ENCODE measurements at places on chromosomes 6 and 20.

GRCh38 chr6:157825243-157825904 lies 2.3 kb downstream of the SNX9 start:
- no peak for DNase-seq

GRCh38 chr6:87929843-87930288 lies 117.8 kb upstream of the SPACA1 start:
- peak; percentile 49 for DNase-seq

DNA sequence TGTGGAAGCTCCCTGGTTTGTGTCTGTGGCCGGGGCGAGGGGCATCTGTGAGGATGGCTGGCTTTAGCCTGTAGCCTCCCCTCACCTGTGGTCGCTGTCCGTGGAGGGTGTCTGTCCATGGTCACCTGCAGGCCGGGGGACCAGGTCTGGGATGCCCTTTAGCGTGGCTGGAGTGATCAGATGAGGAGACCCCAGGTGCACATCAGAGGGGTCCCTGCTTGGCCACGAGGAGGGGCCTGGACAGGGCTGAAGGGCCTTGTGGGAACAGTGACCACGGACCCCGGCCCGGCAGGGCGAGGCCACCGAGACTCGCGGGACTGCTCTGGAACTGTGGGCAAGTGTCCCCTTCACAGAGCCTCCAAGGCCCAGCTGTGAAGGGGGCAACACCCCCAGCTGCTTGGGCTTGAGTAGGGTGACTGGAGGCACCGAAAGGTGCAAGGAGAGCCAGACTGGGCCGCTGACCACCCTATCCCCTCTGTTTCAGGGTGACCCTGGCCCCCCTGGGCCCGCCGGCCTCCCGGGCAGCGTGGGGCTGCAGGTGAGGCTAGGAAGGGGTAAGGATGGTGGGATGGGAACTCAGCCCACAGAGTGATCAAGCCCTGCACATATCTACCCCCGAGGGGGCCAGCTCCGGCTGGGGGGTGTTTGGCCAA lies 8.6 kb downstream of the COL9A3 start:
- DNase-seq, result no peak

GRCh38 chr20:6705926-6706548 lies 61.4 kb upstream of the BMP2 start:
- no peak for DNase-seq

GRCh38 chr6:90406142-90406794 lies 109.6 kb upstream of the BACH2 start:
- DNase-seq, result no peak

DNA sequence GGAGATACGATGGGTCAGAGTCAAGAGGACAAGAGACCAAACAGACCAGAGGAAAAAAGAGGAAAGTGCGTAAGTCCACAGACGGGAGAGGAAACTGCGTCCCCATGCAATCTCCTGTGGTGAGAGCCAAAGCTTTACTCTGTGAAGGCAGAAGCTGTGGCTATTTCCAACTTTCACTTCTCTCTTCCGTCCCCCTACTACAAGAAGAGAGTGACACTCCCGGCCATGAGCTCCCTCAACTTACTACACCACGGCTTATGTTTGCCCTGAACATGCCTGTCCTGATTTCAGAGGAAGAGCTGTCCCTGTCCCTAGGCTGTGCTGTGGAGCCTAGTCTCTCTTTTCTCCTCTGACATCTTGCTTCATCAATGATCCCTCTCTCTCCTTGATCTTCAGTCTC lies 11.5 kb upstream of the SSR1 start:
- no peak for DNase-seq

DNA sequence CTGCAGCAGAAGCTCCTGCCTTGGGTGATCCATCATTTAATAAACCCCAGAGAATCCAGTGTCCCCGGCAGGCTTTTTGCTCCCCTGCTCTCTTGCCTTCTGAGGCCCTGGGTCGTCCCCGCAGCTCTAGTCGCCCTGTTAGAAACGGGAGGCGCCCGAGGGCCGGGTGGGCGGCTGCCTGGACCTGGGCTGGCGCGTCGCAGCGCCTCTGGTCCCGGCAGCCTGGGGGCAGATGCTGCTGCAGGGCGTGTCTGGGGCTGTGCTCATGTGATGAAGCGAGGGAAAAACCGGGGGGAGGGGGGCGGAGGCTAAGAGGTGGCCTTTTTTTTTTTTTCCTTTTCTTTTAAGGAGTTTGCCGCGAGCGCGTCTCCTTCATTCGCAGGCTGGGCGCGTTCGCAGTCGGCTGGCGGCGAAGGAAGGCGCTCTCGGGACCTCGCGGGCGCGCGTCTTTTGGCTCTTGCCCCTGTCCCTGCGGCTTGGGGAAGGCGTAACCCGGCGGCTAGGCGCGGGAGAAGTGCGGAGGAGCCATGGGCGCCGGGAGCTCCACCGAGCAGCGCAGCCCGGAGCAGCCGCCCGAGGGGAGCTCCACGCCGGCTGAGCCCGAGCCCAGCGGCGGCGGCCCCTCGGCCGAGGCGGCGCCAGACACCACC lies 394 bp downstream of the AKAP12 start:
- peak; percentile 33 for DNase-seq

DNA sequence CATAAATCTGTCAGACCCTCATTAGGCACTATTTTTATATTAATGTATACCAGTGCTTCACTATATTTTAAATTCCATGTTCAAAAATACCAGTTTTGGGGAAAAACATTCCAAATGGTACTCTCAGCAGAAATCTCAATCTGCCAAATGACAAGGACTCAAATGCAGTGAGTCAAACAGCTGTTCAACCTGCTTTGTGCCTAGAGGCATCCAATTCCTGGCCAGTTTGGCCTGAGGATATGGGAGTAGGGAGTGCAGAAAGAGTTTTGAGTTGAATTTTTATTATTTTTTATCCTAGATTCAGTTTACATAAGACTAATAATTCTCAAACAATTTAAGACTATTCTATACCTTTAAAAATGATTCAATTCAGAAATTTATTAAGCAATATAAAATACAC lies 216.8 kb downstream of the LAMA2 start:
- DNase-seq, result no peak

GRCh38 chr6:36160147-36160760 lies 29.9 kb downstream of the MAPK13 start:
- no peak for DNase-seq

DNA sequence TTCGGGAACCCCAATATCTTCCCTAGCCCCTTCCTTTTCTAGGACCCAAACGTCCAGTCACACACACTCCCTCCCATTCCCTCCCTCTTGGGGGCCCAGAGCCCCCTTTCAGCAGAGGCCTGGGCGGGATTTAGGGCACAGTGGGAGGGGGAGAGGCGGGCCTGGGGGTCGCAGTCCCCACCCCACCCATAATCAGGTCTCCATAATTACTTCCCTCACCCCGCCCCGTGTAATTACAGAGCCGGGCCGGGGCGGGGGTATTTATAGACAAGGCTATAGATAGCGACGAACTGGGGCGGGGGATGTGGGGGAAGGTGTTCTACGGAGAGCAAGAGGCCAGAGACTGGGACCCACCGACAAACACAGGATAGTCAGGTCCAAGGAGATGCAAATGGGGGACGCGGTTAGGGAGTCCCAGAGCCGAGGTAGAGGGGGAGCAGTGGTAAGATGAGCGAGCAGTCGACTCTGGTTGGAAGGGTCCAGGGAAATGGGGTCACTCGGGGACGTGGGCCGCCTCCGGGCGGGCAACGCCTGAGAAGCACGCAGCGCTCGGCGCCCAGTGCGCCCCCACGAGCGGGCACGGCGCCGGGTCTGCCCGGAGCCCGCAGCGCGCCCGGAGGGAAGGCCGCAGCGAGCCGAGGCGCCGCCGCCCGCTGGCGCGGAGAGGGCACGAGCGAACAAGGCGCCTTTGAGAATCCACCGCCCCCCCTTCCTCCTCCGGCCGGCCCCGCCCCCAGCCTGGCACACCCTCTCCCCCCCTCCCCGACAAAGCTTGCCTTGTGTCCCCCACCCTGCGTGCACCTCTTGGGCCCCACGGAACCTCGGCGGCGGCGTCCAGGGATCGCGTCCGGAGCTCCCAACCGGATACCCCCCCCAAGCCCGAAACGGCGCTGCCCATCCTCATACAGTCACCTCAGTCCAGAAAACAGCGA lies 670 bp upstream of the COL11A2 start:
- DNase-seq, result no peak

GRCh38 chr20:25544734-25545133 lies 40.6 kb downstream of the NINL start:
- no peak for DNase-seq

GRCh38 chr6:38021029-38021428 lies 201.5 kb downstream of the ZFAND3 start:
- DNase-seq, result no peak

DNA sequence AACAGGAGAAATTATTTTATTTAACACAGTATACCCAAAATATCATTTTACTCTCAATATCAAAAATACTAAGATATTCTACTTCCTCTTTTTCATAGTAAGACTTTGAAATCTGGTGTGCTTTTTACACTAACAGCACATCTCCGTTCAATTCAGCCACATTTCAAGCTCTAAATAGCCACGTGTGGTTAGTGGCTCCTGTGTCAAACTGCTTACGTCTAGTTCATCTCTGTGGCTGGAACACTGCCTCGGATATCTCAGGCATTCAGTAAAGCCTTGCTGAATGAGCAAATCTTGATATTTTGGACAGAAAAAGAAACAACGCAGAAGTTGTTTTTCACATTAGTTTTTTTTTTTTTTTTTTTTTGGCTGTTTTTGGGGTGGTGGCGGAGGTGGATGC lies 136.1 kb downstream of the EYA4 start:
- no peak for DNase-seq

DNA sequence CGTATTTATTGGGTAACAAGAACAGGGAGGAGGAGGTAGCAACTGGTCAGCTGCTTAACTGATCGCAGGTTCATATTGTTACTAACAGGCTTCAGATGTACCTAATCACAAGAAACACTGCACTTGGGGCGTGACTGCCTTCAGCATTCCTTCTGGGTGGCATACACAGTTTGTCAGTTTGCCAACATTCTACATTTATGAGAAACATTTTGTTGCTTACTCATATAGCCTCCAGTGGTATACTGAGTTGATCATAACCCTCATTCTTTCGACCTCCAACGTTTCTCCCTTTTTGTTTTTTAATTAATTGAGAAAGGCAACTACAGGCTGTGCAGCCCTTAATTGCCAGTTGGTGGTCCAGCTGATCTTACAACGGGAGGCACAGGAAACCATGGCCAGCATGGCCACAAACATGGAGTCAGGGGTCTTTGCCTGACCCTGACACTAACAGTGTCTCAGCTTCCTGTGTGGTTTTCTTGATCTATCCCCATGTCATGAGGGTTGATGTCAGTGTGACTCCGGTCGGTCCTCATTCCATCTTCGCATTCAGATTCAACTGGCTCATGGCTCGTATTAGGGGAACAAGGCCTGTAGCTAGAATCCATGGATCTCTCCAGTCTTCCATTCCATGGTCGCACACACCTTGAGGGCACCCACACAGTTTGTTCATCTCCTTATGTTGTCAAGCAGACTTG lies 9.4 kb downstream of the EPB41L2 start:
- DNase-seq, result no peak

GRCh38 chr6:10837622-10837994 lies 731 bp downstream of the MAK start:
- DNase-seq, result peak; percentile 1

GRCh38 chr20:37567671-37568588 lies 40.3 kb upstream of the BLCAP start:
- DNase-seq, result no peak

GRCh38 chr6:52640916-52641315 lies 30.0 kb upstream of the TMEM14A start:
- DNase-seq, result no peak

DNA sequence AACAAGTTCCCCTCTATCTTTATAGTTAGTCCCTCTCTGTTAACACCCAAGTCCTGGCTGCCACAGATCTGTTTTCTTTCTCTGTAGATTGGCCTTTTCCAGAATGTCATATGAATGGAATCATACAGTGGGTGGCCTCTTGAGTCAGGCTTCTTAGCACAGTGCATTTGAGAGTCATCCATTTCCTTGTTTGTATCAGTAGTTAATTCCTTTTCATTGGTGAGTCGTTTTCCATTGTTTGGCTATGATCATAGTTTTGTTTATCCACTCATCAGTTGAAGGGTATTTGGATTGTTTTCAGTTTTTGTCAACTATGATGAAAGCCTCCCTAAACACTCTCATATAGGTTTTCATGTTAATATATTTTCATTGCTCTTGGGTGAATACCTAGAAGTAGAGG lies 248.3 kb downstream of the ARID1B start:
- DNase-seq, result no peak

GRCh38 chr6:113953346-113953745 lies 17.6 kb downstream of the HDAC2 start:
- no peak for DNase-seq

DNA sequence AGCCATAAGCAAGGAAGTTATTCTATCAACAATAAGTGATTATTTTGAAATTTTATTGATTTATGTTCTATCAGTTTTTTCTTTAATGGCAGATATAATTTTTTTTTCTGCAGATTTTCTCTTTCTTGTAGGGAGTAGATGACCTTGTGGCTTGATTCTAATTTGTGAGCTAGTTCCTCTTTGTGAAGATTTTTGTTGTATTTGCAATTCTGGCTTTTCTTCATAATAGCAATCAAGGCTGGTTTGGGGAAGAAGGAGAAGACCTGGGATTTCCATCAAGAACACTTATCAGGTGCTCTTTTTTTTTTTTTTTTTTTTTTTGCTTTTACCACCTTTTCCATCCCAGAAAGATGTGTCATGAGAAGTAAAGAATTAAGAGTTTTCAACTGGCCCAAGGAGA lies 324.2 kb upstream of the MAN1A1 start:
- no peak for DNase-seq

- DNase-seq, result no peak
Observed at GRCh38 chr6:26526928-26527327, 11.2 kb upstream of the HMGN4 start.

DNA sequence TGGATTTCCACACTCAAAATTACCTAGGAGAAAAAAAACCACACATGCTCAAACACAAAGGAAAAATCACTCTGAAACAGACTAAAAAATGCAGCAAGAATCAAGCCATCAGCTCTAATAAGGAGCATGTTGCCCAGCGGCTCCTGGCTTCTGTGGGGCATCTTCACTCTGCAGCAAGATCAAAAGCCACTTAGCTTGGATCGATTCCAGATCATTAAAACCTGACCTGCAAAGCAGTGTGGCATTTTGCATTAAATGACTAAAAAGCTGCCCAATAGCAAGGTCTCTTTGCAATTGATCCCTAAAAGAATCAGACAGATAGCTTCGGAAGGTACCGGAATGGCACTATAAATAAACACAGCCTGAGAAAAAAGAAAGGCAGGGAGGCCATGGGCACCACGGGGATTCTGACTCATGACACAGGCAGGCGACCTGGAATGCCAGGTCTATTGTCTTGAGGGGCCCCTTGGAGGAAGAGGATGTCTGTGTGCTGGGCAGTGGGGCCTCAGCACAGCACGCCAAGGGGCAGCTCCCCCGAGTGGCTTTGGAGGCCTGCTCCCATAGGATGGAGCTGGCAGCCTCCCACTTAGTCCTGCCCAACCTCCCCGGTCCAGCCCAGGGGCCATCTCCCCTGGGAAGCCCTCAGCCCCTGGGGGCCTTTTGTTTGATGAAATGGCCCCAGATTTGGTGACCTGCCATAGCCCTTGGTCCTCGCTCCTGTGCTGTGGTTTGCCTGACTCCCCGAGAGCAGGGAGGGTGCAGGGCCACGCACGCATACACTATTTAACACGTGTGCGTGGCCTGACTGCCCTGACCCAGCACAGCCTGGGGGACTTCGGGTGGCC lies 7.6 kb downstream of the LEMD2 start:
- no peak for DNase-seq
